ENCODE measurements at places on chromosomes 12 and 14.

DNA sequence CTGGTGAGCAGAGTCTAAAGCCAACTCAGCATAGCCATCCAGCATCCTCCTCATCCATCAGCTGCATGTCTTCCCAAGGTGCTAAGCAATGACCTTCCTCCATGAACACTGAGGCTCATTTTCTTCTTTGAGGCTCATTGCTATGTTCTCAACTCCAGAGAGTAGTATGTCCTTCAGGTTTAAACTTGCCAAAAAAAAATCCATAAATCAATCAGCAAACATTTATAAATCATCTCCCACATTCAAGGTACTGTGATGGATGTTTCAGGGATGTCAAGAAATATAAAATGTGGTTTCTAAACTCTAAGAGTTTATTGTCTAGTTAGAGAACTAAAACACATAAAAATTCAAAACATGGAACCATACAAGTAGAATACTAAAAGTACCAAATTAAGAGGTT is 29.8 kb upstream of the MDM1 start:
- DNase-seq = no peak

DNA sequence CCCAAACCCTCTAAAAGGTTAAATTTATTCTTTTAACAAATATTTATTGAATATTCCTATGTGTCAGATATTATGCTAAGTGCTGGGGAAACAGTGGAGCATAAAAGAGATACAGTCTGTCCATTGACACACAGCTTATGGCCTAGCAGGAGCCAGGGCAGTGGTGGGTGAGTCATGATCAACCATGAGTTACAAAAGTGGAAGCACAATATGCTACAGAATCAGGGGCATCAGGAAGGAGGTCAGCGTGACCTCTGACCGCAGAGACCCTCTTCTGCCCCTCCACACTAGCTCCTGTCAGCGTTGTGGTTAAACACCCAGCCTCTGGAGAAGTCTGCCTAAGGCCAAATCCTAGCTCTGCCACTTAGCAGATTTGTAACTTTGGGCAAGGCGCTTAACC is 4.7 kb upstream of the PPP1R1A start:
- peak; percentile 78 for DNase-seq

DNA sequence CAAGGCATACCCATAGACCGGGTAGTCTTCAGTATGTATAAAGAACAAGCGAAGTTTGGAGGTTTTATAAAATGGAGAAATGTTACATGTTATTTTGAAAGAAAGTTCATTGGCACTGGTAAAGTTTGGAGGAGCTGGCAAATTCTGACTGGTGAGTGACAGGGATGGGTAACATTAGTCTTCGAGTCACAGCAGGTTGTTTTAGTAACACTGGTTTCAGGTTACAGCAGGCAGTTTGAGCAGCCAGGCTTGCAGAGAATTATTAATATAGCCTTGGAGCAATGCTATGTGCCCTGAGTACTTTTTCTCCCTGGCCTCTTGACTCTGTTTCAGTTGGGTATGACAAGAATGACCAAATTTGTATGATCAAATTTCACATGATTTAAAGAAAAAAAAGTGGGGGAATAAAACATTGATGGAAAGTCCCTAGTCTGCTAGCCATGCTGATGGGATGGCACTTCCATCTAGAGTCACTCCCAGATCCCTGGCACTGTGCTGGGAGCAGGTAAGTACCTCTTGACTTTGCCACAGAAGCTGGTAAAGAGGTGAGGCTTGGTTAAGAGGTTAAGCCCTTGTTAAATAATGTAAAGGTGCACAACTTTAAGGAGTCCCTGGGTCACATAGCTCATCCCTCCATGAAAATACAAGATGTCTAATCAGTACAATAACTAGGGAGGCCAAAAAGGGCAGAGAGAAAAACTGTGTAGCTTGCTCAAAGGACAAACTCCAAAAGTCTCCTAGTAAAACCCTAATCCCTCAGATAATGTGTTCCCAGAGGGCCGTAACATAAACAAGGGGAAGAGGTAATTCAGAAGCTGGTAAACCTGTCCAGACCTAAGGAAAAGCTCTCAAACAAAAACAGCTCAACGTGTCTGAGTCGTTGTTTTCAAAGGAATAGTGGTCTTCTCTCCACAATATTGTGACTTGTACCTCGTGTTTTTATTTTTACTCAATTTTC is 12.7 kb upstream of the SVOP start:
- DNase-seq = peak; percentile 26

DNA sequence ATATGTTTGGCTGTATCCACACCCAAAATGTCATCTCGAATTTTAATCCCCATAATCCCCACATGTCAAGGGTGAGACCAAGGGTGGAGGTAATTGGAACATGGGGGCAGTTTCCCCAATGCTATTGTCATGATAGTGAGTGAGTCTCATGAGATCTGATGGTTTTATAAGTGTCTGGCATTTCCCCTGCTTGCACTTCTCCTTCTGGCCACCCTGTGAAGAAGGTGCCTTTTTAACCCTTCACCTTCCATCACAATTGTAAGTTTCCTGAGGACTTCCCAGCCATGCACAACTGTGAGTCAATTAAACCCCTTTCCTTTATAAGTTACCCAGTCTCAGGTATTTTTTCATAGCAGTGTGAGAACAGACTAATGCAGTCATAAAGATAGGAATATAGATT is 216.7 kb upstream of the SSTR1 start:
- DNase-seq = no peak

GRCh38 chr12:6231359-6232268 is 31.4 kb downstream of the CD9 start:
- no peak for DNase-seq

- DNase-seq = peak; percentile 72
Observed at GRCh38 chr12:65823513-65824375, 539 bp upstream of the HMGA2 start.

- no peak for DNase-seq
Observed at GRCh38 chr14:103737432-103738045, 21.9 kb downstream of the ZFYVE21 start.

DNA sequence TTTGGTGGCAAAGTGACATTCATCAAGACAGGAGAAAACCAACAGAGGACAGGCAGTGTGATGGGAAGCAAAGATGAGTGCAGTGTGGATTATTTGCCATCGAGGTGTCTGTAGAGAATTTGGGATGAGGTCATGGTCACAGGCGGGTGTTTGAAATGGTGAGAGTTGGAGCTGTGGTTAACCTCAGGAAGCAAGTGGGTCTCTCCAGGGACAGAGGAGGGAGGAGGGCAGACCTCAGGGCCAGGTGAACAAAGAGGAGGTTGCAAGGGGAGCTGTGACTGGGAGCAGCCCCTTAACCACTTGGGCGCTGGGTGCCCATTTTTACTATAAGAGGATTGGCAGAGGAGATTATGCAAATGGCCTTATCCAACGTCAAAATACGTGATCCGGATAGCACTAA is 7.0 kb downstream of the FZD10 start:
- DNase-seq = no peak

DNA sequence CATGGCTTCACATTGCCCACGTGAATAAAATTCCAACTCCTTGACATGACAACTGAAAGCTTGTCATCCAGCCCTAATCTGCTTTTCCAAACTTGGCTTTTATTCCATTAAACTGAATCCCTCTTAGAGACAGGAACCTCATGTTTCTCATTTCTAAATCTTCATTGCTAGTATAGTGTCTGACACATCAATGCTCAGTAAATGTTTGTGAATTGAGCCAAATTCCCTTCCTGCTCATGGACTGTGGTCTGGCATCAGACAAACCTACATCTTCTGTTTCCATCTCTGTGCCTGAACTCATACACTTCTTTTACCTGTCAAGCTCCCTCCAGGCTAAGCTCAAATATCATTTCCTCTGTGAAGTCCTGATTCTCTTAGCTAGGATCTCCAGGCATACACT is 4.3 kb upstream of the FKBP11 start:
- no peak for DNase-seq

DNA sequence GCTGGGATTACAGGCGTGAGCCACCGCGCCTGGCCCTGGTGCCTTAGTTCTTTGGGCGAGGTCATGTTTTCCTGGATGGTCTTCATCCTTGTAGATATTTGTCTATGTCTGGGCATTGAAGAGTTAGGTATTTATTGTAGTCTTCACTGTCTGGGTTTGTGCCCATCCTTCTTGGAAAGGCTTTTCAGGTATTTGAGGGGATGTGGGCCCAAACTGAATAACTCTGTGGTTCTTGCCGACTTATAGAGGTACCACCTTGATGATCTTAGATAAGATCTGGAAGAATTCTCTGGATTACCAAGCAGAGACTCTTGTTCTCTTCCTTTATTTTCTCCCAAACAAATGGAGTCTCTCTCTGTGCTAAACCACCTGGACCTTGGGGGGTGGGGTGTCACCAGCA is 18.9 kb downstream of the FGD4 start:
- no peak for DNase-seq

DNA sequence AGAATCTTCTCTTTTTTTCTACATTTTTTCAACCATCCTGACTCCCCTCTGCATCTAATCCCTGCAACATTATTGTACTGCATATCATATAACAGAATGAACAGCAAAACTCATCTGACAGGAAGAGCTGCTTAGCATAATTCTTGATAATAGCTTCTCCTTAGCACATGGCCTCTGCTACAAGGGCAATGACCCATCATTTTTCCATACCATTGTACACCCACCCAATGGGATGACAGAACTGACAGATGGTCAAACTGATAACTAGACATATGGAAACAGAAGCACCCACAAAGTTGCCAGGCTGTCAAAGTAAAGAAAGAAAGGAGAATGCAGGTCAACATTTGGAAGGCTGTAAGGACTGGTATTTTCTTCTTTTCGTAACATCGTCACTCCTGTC is 390.4 kb upstream of the USP15 start:
- no peak for DNase-seq

GRCh38 chr14:78131201-78131600 is 39.0 kb upstream of the NRXN3 start:
- peak; percentile 9 for DNase-seq

GRCh38 chr12:127606476-127607015 is 660.4 kb upstream of the TMEM132C start:
- no peak for DNase-seq

DNA sequence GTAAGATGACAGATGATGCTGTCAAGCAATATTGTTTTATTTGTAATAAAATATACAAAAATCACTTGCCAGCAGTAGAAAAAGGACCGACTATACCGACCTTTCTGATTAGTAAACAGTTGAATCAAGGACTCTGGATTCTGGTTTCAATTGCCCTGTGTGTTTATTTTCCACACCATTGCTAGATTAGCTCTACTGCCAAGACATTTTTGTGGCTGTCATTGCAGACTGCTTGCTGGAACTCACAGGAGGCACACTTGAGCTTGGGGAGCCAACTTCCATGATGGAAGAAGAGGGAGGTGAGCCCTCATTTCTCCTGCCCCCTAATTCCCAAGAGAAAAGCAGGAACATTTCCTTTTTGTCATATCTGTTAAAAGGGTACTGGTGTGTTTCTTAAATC is 51.3 kb downstream of the MAPKAPK5 start:
- no peak for DNase-seq

- DNase-seq = no peak
Observed at GRCh38 chr14:96805956-96806355, 8.8 kb downstream of the VRK1 start.

- no peak for DNase-seq
Observed at GRCh38 chr12:15769586-15769985, 19.6 kb downstream of the EPS8 start.

DNA sequence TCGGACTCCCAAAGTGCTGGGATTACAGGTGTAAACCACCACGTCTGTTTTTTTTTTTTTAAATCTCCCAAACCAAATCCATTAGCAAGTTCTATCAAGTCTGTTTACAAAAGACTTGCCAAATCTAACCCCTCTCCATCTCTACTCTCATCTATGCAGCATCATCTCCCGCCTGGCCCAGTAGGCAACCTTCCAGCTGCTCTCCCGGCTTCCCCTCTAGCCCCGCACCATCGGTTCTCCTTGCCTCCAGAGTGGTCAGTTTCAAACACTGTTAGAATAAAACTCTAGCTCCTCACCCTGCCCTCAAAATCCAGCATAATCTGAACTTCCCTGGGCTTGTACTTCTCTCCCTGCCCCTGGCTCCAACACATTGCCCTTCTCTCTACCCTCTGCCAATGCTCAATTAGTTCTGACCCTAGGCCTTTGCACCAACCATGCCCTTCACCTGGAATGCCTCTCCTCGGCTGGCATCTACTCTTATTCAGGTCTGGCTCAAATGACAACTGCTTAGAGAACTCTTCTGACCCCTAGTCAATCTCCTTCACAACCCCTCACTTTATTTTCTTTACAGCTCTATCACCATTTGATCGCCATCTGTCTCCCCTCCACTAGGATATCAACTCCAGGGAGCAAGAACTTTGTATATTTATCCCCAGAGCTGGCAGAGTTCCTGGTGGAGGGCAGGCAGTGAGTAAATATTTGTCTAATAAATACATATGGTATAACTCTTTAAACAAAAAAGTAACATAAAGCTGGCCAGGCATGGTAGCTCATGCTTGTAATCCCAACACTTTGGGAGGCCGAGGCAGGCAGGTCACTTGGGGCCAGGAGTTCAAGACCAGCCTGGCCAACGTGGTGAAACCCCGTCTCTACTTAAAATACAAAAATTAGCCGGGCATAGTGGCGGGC is 4.9 kb downstream of the WSB2 start:
- no peak for DNase-seq

DNA sequence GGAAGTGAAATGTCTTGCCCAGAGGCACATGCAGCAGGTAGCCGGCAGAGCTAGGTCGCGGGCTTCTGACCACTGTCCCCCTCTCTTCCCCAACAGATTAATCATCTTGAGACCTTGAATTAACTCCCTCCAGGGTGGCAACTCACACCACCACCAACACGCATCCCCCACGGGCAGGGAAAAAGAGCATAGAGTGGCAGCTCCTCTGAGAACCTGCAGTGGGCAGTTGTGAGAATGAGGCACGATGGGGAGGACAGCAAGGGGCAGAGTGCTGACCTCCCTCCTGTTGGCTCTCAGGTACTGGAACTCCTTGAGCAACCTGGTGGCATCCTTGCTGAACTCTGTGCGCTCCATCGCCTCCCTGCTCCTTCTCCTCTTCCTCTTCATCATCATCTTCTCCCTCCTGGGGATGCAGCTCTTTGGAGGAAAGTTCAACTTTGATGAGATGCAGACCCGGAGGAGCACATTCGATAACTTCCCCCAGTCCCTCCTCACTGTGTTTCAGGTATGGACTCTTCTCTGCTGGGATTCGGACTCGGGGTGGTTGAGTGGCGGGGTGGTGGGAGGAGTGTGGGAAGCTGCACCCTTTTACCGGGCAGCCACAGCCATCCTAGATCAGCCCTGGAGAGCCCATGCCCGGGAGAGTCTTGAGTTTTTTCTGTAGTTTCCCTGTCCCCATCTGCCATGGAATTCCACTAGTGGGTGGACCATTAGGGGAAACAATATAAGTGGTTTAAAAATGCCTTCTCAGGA is 213.3 kb upstream of the FKBP4 start:
- DNase-seq = no peak

- no peak for DNase-seq
Observed at GRCh38 chr12:4829793-4830162, 79.9 kb upstream of the KCNA1 start.

DNA sequence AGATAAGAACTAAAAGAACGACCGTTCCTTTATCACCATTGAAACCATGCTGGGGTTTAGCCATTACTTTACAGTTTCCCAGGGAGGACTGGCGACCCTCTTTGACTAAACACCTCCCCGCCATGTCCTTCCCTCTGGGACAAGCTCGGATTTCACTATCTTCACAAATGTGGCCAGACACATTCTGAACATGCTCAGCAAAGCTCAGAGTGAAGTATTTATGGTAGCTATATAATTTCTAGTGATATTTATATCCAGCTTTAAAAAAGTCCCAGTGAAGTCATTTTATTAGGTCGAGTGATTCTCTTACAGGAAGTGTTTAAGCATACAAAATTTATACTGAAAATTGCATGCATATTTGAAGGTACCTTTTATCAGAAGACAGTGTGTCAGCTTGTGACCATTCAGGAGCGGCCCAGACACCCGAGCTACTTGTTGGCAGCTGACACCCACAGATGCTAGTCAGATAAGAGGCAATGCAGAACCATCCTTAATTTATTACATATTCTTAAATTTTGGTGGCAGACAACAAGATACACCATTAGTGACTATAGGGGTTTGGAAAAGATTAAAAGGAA is 36.8 kb downstream of the NIN start:
- DNase-seq = no peak
